ENCODE measurements at places on chromosomes 3 and 15.

DNA sequence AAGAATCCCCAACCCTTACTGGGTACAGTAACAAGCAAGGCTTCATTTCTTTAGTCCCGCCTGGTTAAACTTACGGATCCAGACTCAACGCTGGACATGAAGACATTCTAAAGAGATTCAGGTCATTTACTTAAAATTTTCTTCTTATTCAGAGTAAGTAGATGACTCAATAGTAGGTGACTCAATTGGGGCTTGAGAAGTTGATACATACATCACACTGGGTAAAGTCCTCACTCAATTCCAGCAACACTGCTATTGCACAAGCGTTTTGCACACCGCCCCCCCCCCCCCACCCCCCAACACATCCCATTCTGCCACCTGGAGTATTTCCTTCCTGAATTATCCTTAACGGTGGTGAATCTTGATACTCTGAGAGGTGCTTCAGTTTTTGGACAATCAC lies 610.0 kb downstream of the FOXP1 start:
- no peak for DNase-seq

DNA sequence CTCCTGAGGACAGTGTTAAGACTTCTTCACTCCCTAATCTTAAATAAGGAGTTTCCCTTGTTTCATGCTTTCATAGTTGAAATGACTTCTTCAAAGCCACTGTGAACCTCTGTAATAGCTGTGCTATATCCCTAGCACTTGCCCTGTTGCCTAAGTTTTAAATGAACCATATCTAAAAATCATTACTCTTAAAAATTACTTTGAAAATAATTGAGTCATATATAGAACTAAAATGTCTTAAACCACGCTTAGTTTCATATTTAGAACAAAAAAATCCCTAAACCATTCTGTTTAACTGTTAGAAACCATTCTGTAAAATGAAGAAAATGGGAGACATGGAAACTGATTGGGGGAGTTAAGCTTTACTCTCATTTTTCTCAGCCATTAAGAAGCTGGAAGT lies 29.8 kb downstream of the DNAJC19 start:
- no peak for DNase-seq

- DNase-seq: peak; percentile 66
Measured at GRCh38 chr3:109804697-109805096, 467.4 kb upstream of the DPPA4 start.

DNA sequence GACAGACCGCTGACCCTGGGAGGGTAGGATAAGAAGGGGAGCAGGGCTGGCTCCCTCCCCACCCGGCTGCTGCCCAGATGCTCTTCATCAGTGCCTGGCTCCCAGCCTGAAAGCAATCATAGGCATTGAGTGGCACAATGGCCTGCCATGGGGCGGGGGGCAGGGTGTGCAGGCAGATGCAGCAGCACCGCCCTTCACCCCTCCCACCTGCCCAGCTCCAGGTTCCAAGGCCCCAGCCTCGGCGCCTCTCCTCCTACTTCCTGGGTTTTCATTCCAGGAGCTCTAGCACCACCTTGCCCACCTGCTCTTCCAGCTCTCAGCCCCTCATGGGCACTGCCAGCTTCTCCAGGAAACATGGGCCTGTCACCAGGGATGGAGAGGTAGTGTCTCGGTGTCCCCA lies 101.7 kb downstream of the MEGF11 start:
- no peak for DNase-seq

- DNase-seq: no peak
Measured at GRCh38 chr15:89441295-89441812, 55.0 kb downstream of the RHCG start.

DNA sequence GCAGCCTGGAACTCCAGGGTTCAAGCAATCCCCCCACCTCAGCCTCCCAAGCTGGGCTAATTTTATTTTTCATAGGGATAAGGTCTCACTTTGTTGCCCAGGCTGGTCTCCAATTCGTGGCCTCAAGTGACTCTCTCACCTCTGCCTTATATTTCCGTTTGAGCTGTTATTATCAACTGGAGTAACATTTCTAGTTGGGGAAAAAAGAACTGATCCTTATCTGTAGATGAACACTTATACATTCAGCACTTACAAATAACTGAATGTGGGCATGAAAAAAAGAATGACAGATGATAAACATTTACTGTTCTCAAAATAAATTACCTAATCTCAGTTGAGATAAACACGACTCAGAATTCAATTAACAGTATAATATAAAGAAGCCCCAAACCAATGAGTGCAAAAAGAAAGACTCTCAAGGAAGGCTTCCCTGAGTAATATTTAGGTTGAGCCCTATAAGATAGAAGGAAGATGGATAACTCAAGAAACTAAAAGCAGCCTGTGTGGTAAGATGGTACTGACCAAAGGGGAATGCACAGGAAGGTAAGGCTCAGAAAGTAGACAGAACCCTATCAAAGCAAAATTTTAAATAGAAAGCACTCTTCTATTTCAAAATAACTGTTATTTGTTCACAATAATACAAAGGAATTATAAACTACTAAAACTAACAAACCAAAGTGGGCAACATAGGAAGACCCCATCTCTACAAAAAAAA lies 11.8 kb downstream of the UBE3A start:
- DNase-seq: no peak

GRCh38 chr3:49992326-49992725 lies 52.4 kb downstream of the RBM6 start:
- DNase-seq: no peak

DNA sequence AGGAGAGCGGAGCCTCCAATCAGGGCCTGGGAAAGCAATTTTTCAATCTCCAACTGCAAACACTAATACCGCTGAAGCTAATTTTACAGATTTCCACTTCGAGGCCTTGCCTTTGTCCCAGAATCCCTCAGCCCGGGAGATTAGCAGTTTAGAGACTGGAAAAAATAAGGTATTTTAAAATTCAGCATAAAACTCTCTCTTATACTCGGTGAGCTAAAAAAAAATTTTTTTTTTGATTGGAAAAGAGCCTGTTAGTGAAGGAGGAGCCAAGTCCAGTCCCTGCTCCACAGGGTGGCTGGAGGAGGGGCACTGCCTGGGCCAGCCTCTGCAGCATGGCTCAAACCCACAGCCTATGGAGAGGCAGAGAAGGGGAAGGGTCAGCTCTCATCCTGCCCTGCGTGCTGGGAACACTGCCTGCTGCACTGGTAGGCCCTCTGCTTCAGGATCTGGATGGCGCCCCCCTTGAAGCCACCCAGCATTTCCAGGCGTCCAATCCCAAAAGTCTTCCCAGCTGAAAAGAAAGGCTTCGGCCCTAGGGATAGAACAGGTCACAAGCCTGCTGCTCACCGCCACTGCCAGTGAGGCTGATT lies 48.9 kb downstream of the CACNA2D2 start:
- DNase-seq: no peak

DNA sequence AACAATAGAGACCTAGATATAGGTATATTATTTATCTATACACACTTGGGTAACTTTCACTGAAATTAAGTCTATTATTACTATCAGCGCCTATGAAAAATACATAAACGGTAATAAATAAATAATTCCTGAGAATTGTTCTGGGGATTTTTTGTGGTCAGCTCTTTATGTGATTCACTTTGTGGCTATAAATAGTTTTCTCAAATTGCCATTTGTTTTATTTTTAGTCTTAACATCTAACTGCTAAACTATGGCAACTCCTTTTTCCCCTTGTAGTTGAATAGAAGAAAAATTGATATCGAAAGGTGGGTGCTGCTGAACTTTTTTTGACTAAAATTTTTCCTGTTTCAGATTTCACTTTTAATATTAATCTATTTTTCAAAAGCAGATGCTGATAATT lies 189.0 kb downstream of the VGLL3 start:
- DNase-seq: no peak

DNA sequence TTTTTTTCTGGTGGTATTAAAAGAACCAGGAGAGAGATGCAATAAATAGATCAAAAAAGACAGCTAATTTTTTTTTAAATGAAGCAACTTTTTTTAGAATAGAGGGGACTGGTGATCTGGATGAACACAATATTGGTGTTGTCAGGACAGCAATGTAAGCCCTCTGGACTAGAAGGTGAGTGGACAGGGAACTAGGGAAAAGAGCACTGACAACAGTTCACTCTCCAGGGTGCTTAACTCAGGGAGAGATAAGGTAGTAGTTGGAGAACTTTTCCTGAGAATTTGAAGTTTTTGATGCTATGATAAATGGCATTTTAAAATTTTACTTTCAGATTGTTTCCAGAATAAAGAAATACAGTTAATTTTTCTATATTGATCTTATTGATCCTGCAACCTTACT lies 158.3 kb upstream of the STAC start:
- no peak for DNase-seq

GRCh38 chr3:41629986-41630385 lies 331.9 kb downstream of the ULK4 start:
- no peak for DNase-seq

- no peak for DNase-seq
Measured at GRCh38 chr3:169657351-169658124, 6.0 kb downstream of the MECOM start.

- no peak for DNase-seq
Measured at GRCh38 chr3:117700573-117701360, 991.2 kb downstream of the TUSC7 start.

GRCh38 chr15:80747317-80748053 lies 31.7 kb upstream of the CEMIP start:
- DNase-seq: no peak

DNA sequence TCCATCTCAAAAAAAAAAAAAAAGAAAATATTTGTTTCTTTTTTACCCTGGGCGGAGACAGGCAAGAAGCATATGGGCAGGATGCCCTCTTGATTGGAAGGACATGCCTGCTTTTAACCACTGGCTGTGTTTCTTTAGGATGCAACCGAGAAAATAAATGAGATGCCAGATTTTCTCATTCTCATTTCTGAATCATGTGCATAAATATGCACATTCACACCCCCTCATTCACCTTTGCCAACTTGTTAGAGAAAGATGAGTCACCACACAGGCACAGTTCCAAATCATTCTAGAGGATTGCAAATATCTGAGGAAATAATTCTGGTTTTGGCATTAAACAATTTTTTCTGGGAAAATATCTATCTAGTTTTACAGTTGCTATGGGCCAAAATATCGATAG lies 3.3 kb downstream of the LIPH start:
- DNase-seq: no peak

- no peak for DNase-seq
Measured at GRCh38 chr15:80645494-80646065, 49.5 kb upstream of the ABHD17C start.

Measured in CD4-positive, alpha-beta T cell treated with Interleukin-17A for 1 hour (primary cell).